Naive thymus-derived CD8-positive, alpha-beta T cell (primary cell): ENCODE measurements at places on chromosomes 2 and 18.

GRCh38 chr2:28687640-28688385 is 63.8 kb upstream of the PPP1CB start:
- H3K36me3 ChIP-seq, result no peaks in the 10 kb centered on the region
- no peaks in the 10 kb centered on the region for H3K27me3 ChIP-seq
- no peak for DNase-seq
- H3K27ac ChIP-seq, result no peak overlapping the region
- peaks cover 19% of the 10 kb centered on the region for H3K4me1 ChIP-seq
- no peak overlapping the region for H3K4me3 ChIP-seq

DNA sequence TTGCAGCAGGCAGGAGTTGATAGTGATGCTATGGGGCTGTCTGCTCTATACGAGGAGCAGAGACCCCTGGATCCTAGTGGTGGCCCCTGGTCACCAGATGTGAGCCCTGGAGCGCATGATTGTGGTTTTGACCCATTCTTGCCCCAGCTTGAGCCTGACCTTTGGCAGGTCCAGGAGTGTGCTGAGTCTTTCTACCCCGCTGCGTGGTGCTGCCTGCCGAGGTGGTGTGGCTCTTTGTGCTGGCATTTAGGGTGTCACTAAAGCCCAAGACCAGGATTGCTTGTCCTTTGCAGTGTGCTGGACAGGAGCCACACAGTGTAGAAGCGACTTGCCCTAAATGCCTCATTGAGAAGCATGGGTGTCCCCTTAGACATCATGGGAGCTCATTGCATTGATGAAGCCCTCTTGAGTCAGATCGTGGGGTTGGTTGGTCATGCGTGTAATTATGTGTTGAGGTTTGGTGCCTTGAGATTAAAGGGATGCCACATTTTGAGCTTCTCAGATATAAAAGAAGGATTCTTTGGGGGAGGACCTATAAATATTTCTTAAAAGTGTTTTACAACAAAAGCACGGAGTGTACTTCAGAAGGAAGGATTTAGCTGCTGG is 88.3 kb downstream of the AGAP1 start:
- no peaks in the 10 kb centered on the region for H3K36me3 ChIP-seq
- H3K27me3 ChIP-seq, result no peaks in the 10 kb centered on the region
- no peak for DNase-seq

DNA sequence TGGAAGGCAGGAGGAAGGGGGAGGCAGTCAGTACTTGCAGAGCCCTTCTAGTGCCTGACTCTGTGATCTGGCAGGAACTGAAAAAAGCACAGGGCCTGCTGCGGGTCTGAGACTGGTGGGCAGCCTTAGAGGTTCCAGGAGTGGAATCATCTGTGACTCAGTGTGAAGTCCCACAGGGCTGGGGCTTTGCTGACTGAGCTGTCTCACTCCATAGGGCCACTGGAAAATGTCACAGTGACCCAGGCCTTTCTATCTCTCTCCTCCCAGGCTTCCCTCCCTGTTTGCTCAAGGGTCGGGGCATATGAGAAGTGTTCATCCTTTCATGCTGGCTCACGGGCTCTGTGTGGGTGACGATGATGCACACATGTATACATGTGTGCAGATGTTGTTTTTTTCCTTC is 47.1 kb upstream of the ZFP36L2 start:
- H3K27me3 ChIP-seq, result no peaks in the 10 kb centered on the region
- H3K4me3 ChIP-seq, result no peak overlapping the region
- H3K27ac ChIP-seq, result no peak overlapping the region
- H3K36me3 ChIP-seq, result no peaks in the 10 kb centered on the region
- H3K4me1 ChIP-seq, result no peaks in the 10 kb centered on the region

DNA sequence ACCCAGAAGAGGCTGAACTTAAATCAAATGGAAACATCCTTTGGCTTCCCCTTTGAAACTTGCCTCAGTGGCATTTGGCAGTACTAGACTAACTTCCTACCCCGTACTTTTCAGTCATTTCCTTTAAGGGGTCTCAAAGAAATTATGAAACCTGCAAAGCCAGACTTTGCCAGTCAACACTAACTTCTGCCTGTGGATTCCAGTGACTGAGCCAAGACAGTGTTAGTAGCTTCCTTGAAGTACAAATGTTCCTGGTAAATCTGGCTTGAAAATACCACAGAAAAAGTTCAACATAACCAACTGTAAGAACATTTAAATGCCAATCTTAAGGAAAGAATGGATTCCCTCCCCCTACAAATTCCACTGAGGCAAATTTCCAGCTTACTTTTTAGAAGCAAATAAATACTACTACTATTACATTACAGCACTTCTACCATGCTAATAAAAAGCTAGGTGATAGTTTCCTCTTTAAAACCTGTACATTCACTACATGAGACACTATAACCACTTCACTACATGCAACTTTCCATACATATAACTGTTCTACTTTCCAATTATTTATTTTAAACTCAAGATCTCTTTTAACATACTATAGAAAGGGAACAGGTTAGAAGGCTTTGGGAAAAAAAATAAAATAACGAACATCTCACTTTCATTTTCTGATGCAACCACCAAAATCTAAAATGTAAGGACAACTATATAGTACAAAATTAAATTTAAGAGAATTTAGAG is 2.4 kb downstream of the PELI1 start:
- no peaks in the 10 kb centered on the region for H3K36me3 ChIP-seq
- no peak for DNase-seq
- peak overlapping the region; percentile 98 for H3K4me3 ChIP-seq
- peak overlapping the region; percentile 98 for H3K27ac ChIP-seq
- no peaks in the 10 kb centered on the region for H3K27me3 ChIP-seq
- peaks cover 52% of the 10 kb centered on the region for H3K4me1 ChIP-seq

- H3K27me3 ChIP-seq, result no peaks in the 10 kb centered on the region
- peaks cover 44% of the 10 kb centered on the region for H3K4me1 ChIP-seq
- no peak for DNase-seq
Observed at GRCh38 chr2:172436889-172437288, 9.5 kb downstream of the ITGA6 start.

- H3K27ac ChIP-seq, result peak overlapping the region; percentile 46
- peaks cover 16% of the 10 kb centered on the region for H3K4me1 ChIP-seq
- H3K4me3 ChIP-seq, result no peak overlapping the region
- no peak for DNase-seq
Observed at GRCh38 chr18:13394801-13395200, 176.2 kb downstream of the LDLRAD4 start.

- no peaks in the 10 kb centered on the region for H3K4me1 ChIP-seq
- no peak overlapping the region for H3K27ac ChIP-seq
- peaks cover 2% of the 10 kb centered on the region for H3K36me3 ChIP-seq
- no peak overlapping the region for H3K4me3 ChIP-seq
Observed at GRCh38 chr2:11661891-11662435, 8.0 kb downstream of the NTSR2 start.

DNA sequence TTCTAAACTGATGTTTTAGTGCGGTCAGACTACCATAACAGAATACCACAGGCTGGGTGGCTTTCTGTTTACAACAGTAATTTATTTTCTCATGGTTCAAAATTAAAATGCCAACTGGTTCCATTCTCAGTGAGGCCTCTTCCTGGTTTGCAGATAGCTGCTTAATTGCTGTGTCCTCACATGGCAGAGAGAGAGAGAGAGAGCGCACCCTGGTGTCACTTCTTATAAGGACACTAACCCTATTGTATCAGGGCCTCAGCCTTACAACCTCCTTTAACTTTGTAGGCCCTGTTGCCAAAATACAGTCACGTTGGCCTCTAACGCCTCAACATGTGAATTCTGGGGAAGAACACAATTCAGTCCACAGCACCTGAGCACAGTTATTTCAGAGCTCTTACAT is 37.5 kb upstream of the ZNF385B start:
- no peaks in the 10 kb centered on the region for H3K27me3 ChIP-seq
- no peak overlapping the region for H3K4me3 ChIP-seq
- H3K27ac ChIP-seq, result no peak overlapping the region
- DNase-seq, result no peak
- H3K4me1 ChIP-seq, result no peaks in the 10 kb centered on the region

DNA sequence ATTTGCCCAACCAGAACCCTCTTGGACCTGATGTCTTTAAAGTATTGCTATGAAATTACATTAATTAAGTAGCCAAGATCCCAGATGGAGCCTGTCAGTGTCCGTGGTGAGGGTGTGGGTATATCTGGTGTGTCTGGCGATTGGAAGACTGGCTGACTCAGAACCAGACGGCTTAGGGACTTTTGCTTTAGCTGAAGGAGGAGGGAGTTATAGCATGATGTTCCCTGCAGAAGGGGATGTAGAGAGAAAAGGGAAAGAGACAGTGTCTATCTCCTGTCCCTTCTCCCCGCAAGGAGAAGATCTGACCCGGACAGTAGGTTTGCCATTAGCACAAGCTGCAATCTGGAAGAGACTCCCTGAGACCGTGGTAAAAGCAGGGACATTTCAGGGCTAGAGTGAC is 60.6 kb downstream of the POU3F3 start:
- H3K27me3 ChIP-seq, result no peaks in the 10 kb centered on the region
- H3K4me3 ChIP-seq, result no peak overlapping the region
- no peaks in the 10 kb centered on the region for H3K4me1 ChIP-seq
- no peak for DNase-seq
- no peaks in the 10 kb centered on the region for H3K36me3 ChIP-seq
- H3K27ac ChIP-seq, result no peak overlapping the region

- H3K27ac ChIP-seq, result no peak overlapping the region
- H3K27me3 ChIP-seq, result peaks cover 7% of the 10 kb centered on the region
- peaks cover 11% of the 10 kb centered on the region for H3K36me3 ChIP-seq
- H3K4me1 ChIP-seq, result no peaks in the 10 kb centered on the region
- no peak for DNase-seq
- no peak overlapping the region for H3K4me3 ChIP-seq
Observed at GRCh38 chr2:222332116-222332515, 33.3 kb upstream of the PAX3 start.

GRCh38 chr2:16064745-16065144 is 124.4 kb downstream of the MYCN start:
- DNase-seq, result no peak
- no peaks in the 10 kb centered on the region for H3K4me1 ChIP-seq
- no peak overlapping the region for H3K4me3 ChIP-seq
- no peak overlapping the region for H3K27ac ChIP-seq

DNA sequence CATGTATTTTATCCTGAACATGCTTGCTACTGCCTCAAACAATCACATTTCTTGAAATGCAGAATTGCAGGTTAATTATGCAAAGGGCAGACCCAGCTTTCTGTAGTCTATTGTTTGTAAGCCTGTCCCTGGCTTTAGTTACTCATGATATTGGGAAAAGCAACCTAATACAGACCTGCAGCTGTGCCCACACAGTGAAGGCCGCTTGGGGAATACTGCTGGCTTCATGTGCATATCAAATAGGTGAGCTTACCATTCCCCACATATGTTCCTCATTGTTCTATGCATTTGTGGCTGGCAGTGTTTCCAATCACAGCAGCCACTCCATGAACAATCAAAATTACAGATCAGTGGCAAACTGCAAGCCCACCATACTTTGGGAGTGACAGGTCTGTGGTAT is 186.3 kb downstream of the TMEM163 start:
- no peak overlapping the region for H3K27ac ChIP-seq
- H3K27me3 ChIP-seq, result peaks cover 3% of the 10 kb centered on the region
- no peak overlapping the region for H3K4me3 ChIP-seq
- no peaks in the 10 kb centered on the region for H3K36me3 ChIP-seq

GRCh38 chr18:24875286-24875685 is 414.8 kb downstream of the HRH4 start:
- H3K27me3 ChIP-seq, result peaks cover 3% of the 10 kb centered on the region
- no peaks in the 10 kb centered on the region for H3K36me3 ChIP-seq
- no peak overlapping the region for H3K4me3 ChIP-seq
- no peaks in the 10 kb centered on the region for H3K4me1 ChIP-seq
- DNase-seq, result no peak

DNA sequence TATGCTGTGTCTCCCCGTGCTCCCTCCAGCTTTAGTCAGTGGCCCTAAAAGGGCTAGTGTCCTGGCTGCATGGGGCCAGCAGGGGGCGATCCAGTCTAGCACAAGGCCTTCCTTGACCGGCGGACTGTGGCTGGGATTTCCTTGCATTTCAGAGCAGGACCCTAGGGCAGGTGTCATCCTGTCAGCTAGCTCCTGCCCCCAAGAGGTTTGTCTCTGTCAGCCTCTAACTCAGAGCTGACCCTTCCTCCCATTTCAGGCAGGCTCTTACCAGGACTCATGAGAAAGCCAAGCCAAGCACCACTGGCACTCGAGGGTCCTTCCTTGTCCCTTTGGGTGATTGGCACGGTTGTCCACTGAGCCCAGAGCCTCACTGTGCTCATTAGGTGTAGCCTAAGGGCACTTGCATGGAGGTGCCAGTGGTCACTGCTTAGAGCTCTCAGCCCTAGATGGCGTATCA is 140.3 kb downstream of the RPIA start:
- peaks cover 10% of the 10 kb centered on the region for H3K4me1 ChIP-seq
- H3K4me3 ChIP-seq, result no peak overlapping the region
- no peak overlapping the region for H3K27ac ChIP-seq
- DNase-seq, result no peak
- no peaks in the 10 kb centered on the region for H3K36me3 ChIP-seq

GRCh38 chr2:166127217-166128155 is at the start of gene SCN1A:
TSS of gene SCN1A (minus strand) at chr2:166128020. CDS start at chr2:166073621, 54,399 bp downstream.
- no peak within 1 kb of the TSS for H3K27ac ChIP-seq
- no peak for DNase-seq
- no peaks in the 10 kb centered on the region for H3K36me3 ChIP-seq
- peaks cover 9% of the 10 kb centered on the region for H3K27me3 ChIP-seq

DNA sequence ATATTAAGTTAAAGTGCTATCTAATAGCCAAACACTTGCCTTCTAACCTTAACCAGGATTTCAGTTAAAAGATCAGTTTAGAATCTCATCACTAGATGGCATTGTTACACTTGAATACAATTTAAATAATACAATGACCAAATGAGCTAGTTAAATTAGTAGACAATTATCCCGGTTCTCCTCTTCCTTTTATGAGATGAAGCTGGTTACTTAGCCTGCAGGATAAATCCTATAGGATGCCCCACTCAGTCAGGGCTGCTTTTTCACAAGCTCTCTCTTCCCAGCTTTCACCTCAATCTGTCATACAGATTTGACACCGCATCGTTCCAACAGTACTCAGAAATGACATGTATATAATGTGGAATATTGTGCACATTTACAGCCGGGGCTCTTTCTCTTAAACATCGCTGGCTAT is 678.8 kb downstream of the KCNJ3 start:
- no peak for DNase-seq
- H3K36me3 ChIP-seq, result no peaks in the 10 kb centered on the region
- no peak overlapping the region for H3K27ac ChIP-seq
- H3K27me3 ChIP-seq, result no peaks in the 10 kb centered on the region
- H3K4me3 ChIP-seq, result no peak overlapping the region
- no peaks in the 10 kb centered on the region for H3K4me1 ChIP-seq

DNA sequence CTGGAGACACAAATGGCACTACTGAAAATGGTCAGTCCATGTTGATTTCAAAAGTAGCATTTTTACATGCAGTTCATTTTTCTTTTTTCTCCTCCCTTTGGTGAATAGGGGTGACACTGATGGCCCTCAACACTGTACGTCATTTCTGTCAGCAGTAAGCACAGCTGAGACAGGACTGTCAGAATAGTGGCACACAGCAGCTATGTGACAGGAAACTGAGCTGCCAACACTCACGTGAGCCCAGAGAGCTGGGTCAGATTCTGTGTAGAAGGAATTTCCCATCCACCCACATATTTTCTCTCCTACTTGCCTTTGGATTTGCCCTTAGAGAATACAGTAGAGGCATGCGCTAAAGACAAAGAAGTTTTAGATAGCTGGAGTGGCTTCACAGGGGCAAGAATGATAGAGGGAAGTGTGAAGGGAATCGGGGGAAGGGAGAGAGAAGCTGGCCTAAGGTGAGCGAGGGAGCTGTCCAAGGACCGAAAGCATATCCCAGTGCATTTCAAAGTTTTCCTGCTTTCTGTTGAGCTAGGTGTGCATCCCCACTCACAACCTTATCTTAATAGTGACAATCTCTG is 476.6 kb downstream of the CNTNAP5 start:
- H3K27me3 ChIP-seq, result no peaks in the 10 kb centered on the region
- no peaks in the 10 kb centered on the region for H3K36me3 ChIP-seq
- no peak overlapping the region for H3K4me3 ChIP-seq
- DNase-seq, result no peak
- H3K4me1 ChIP-seq, result no peaks in the 10 kb centered on the region
